ENCODE measurements at places on chromosomes 16 and 17. TPM values are rescaled to one million over a fixed set of nuclear protein-coding genes. Genes with fewer than 3 reads are reported as not detected.
A peak's percentile ranks its signal among the peaks of the same experiment; 100 is the strongest.

The KRTAP9-4 gene
- total RNA-seq = not detected

The SLC9A5 gene
- not detected for total RNA-seq

The DLX3 gene
- 1.4 TPM for total RNA-seq

The ADCY9 gene
- 6.3 TPM for total RNA-seq

DNA sequence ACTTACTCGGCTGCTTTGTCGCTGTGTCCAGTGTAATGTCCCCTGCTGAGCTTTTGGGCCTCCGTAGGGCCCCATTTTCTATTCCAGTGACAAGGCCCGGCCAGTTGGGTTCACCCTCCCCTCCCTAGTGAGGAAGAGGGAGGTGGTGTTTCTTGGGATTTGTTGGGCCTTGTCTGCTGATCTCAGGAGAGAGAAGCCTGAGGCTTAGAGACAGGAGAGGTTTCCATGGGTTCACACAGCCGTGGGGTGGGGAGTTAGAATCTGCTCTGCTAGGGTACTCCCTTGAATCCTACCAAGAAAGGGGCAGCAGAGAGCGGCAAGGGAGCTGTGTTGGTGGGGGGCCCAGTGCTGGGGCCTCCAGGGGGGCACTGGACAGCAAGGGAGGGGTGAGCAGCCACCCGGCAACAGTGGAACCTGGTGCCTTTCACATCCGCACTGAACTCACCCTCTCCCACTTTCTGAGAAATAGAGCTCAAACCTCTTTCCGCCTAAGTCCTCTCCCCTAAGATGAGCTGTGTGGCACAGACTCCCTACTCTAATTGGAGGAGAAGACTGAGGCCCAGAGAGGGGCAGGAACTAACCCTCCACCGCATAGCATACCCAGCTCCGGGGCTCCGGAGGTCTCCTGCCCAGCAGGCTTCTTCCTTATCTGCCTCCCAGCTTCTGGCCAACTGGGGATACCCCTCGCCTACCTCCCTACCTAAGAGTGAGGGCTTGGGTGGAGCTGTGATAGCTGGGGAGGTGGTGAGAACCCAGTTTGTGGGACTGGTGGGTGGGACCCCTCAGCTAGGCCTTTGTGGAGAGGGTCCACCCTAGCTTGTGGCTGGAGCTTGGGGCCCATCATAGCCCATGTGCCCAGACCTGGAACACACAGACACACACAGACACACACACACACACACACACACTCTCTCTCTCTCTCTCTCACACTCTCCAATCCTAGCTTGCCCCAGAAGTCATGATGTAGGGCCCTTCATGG is 6.8 kb downstream of the TBKBP1 start:
- no peaks in the 10 kb centered on the region for H3K27me3 ChIP-seq
- H3K36me3 ChIP-seq = peaks cover 47% of the 10 kb centered on the region
- H3K4me1 ChIP-seq = no peaks in the 10 kb centered on the region
- no peak overlapping the region for H3K4me3 ChIP-seq
- DNase-seq = no peak

DNA sequence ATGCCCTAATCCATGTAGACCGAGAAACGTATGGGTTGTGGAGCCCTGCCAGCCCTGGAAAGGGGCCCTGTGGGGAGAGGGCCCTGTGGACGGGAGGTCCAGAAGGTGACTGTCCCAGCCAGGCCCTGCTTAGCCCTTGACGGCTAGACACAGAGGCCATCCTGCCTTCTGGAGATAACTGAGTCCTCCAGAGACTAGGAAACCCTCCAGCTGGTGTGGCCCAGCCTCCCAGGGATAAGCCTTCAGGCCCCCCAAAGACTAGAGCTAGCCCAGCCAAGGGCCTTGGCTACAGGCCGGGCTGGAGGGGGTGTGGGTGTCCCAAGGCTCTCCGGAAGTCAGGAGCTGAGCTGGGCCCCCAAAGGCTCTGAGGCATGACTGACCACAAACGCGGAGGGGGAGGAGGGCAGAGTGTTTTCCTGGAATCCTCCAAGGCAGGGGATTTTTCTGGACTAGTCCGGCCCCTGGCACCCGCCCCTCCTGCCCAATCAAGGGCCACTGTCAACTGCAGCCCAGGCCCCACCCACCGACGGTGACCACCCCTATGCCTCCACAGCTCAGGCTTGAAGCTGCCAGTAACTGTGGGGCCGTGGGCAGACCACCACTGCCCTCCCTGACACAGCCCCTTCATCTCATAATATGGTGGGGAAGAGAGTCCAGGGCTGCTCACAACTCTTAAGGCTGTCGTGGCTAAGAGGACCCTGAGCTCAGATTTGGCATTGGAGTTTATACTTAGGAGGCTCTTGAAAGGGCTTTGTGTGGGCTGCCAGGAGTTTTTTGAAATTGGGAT is 885 bp upstream of the VASN start:
- no peak overlapping the region for H3K4me3 ChIP-seq
- H3K27me3 ChIP-seq = no peaks in the 10 kb centered on the region
- peak overlapping the region; percentile 87 for H3K27ac ChIP-seq
- peaks cover 91% of the 10 kb centered on the region for H3K4me1 ChIP-seq

GRCh38 chr17:56111706-56112485 is 41.4 kb upstream of the ANKFN1 start:
- no peak overlapping the region for H3K27ac ChIP-seq
- H3K27me3 ChIP-seq = no peaks in the 10 kb centered on the region
- no peaks in the 10 kb centered on the region for H3K4me1 ChIP-seq
- no peak overlapping the region for H3K4me3 ChIP-seq

- H3K36me3 ChIP-seq = no peaks in the 10 kb centered on the region
- H3K27me3 ChIP-seq = no peaks in the 10 kb centered on the region
- H3K27ac ChIP-seq = no peak overlapping the region
- no peak overlapping the region for H3K4me3 ChIP-seq
Measured at GRCh38 chr16:80743273-80743672, 61.1 kb downstream of the CDYL2 start.

DNA sequence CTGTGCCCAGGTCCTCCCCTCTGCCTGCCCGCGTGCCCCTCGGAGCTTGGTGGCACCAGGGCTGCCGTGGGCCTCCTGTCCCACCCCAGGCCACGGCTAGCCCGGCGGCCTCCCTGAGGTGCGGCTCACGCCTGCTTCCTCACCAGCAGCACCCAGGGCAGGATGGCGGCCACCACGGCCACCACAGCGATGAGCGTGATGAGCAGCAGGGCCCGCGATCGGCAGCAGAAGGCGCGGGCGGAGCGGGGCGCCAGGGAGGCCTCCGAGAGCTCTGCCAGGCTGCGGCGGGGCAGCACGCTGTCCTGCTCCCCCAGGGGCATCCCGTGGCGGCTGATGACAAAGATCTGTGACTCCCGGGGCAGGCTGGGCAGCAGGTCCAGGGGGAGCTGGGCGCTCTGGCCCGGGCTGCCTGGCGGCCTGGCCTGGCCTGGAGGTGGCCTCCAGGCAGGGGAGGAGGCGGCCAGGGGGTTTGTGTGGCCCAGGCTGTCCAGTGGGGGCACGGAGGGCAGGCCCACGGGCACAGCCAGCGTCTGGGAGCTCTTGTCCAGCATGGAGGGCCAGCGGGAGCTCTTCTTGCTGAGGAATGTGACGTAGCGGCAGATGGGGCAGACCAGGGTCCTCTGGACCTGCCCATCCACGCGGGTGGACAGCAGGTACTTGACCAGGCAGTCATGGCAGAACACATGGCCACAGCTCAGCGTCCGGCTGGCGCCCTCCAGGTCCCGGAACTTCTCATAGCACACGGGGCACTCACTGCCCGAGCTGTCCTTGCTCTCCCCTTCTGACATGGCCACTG is 4.8 kb downstream of the RNF222 start:
- H3K4me3 ChIP-seq = no peak overlapping the region
- DNase-seq = no peak
- H3K27ac ChIP-seq = peak overlapping the region; percentile 65
- H3K36me3 ChIP-seq = no peaks in the 10 kb centered on the region
- peaks cover 47% of the 10 kb centered on the region for H3K4me1 ChIP-seq
- no peaks in the 10 kb centered on the region for H3K27me3 ChIP-seq

DNA sequence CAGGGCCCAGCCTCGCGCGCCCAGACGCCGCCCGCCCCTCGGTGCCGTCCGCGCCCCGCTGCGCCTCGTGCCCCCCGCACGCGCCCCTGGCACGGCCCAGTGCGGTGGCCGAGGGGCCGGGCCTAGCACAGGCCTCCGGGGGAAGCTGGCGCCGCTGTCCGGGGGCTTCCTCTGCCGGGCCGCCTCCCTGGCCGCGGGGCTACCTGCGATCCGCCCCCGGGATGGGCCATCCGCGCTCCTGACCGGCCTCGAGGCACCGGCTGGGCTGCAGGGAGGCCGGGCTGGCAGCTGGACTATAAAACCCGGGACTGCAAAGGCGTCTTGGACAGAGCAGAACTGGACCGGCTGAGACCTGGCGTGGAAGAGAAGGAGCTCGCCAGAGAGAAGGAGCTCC is 783 bp downstream of the BHLHA9 start:
- peak overlapping the region; percentile 37 for H3K4me3 ChIP-seq
- H3K27ac ChIP-seq = no peak overlapping the region
- H3K4me1 ChIP-seq = peaks cover 39% of the 10 kb centered on the region
- H3K27me3 ChIP-seq = no peaks in the 10 kb centered on the region
- no peaks in the 10 kb centered on the region for H3K36me3 ChIP-seq

DNA sequence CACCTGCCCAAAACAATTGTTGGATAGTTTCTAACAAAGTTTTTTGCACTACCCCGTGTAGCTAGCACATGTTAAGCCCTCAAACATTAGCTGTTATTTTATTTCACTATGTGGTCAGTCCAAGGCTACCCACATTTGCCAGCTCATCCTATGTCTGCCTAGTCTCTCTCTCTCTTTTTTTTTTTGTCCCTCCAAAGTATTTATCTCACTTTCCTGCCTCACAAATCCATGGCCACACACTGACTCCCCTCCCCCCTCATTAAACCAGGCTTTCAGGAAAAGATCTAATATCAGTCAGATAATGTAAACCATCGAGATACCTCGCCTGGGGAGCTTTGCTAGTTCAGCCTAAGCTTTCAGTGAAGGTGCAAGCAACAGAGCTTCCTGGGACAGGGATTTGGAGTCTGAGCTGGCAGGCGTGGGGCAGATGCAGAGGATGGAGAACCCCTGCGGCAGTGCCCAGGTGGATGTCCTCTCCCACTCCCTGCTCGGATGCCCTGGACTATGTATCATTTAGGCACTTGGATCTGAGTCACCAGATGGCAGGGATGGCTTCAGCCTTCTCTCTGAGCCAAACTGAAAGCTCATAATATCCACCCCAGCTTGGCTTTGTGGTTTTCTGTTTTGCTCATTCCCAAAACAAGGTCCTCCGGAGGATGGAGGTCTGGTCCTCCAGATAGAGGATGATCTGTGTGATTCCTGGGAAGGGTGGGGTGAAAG is 73.7 kb upstream of the FOXF1 start:
- H3K36me3 ChIP-seq = no peaks in the 10 kb centered on the region
- no peaks in the 10 kb centered on the region for H3K4me1 ChIP-seq
- no peak overlapping the region for H3K27ac ChIP-seq
- H3K27me3 ChIP-seq = no peaks in the 10 kb centered on the region

DNA sequence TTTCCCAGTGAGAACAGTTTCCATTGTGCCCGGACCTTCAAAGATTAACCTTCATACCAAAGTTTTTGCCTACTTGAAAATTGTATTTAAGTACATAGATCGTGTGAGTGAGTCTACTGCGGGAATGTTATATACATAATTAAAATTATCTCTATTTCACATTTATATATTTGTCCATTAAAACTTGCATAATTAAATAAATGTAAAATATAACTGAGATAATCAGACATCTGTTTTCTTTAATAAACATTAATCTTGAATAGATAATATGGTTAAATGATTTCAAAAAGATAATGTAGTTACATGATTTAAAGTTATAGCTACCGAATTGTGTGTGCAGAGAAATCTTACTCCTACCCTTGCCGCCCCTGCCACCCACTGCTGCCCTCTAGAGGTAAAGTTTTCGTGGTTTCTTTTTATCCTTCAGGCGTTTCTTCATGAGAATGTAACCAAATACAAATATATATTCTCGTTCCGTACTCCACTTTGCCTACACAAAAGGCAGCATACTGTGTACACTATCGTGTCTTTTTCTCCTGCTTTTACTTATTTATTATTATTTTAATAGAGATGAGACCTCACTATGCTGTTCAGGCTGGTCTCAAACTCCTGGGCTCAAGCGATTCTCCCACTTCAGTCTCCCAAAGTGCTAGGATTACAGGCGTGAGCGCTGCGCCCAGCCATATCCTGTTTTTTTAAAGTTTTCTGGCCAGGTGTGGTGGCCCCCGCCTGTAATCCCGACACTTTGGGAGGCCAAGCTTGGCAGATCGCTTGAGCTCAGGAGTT is 35.6 kb downstream of the RPA1 start:
- H3K4me1 ChIP-seq = no peaks in the 10 kb centered on the region
- DNase-seq = no peak
- H3K36me3 ChIP-seq = no peaks in the 10 kb centered on the region
- H3K4me3 ChIP-seq = no peak overlapping the region

DNA sequence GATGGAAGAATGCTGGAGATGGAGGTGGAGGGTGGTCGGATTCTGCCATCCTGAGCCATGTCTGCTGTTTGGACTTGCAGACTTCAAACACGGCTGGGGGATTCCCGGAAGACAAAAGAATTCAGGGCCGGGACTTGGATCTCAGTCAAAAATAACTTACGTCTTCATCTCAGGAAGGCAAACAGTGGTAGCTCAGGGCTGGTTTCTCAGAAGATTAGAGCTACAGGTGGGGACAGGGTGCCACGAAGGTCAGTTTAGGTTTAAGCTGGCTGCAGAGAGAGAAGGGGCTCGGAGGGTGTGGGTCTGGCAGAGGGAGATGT is 4.3 kb upstream of the RHBDL3 start:
- H3K27ac ChIP-seq = no peak overlapping the region
- no peaks in the 10 kb centered on the region for H3K27me3 ChIP-seq
- no peak for DNase-seq
- H3K4me3 ChIP-seq = no peak overlapping the region
- H3K36me3 ChIP-seq = no peaks in the 10 kb centered on the region

- no peak for DNase-seq
- H3K36me3 ChIP-seq = no peaks in the 10 kb centered on the region
- H3K27me3 ChIP-seq = no peaks in the 10 kb centered on the region
Measured at GRCh38 chr17:27276653-27277156, 17.2 kb upstream of the WSB1 start.

DNA sequence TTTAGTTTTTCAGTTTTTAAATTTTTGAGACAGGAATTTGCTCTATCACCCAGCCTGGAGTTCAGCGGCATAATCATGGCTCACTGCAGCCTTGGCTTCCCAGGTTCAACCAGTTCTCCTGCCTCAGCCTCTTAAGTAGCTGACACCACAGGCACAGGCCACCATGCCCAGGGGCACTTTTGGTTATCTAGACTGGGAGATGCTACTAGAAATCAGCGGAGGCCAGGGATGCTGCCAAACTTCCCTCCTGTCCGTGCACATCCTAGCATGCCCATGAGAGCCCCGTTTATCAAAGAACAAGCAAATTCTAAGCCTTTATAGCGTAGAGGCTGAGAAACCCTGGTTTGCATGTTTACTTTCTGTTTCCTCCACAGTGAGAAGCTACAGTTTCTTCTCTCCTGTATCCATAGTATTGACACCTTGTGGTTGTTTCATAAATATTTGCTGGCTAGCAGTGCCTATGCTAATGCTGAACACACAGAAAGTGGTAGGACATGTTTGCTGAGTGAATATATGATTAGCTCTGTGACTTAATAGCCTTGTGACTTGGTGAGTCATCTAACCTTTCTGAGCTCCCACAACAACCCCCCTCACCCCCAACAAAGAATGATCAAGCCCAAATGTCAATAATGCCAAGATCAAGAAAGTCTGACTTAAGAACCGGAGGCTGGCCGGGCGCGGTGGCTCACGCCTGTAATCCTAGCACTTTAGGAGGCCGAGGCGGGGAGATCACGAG is 39.2 kb upstream of the MAF start:
- no peaks in the 10 kb centered on the region for H3K36me3 ChIP-seq
- no peak for DNase-seq
- peak overlapping the region; percentile 66 for H3K27ac ChIP-seq
- H3K4me3 ChIP-seq = peak overlapping the region; percentile 5
